ENCODE measurements at places on chromosomes 7 and 10. TPM values are rescaled to one million over a fixed set of nuclear protein-coding genes. Genes with fewer than 3 reads are reported as not detected.

SYT15 gene
- 1.2 TPM for total RNA-seq

GNAI1 gene
- total RNA-seq: 2.4 TPM

ZNF853 gene
- 0.25 TPM for total RNA-seq

AKR1C1 gene
- 3.0 TPM for total RNA-seq

RSPH10B gene
- total RNA-seq: not detected

TMEM196 gene
- not detected for total RNA-seq

KEL gene
- 0.44 TPM for total RNA-seq

TIMM23B gene
- total RNA-seq: 29.2 TPM

CALML3 gene
- total RNA-seq: not detected

- H3K27me3 ChIP-seq: no peaks in the 10 kb centered on the region
- no peak for DNase-seq
- H3K36me3 ChIP-seq: no peaks in the 10 kb centered on the region
- H3K4me3 ChIP-seq: no peak overlapping the region
Observed at GRCh38 chr7:128100225-128100948, 69.2 kb upstream of the LRRC4 start.

DNA sequence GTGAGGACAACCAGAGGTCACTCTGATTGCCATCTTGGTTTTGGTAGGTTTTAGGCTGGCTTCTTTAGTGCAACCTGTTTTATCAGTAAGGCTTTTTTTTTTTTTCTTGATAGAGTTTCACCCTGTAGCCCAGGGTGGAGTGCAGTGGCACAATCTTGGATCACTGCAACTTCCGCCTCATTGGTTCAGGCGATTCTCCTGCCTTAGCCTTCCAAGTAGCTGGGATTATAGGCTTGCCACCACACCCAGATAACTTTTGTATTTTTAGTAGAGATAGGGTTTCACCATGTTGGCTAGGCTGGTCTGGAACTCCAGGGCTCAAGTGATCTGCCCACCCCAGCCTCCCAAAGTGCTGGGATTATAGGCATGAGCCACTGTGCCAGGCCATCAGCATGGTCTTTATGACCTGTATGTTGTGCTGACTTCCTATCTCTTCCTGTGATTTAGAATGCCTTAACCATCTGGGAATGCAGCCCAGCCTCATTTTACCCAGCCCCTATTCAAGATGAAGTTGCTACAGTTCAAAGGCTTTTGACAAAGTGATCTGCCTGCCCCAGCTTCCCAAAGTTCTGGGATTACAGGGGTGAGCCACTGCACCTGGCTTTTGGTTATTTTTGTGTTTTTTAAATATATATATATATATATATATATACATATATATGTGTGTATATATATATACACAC is 7.0 kb upstream of the ZNF425 start:
- peaks cover 15% of the 10 kb centered on the region for H3K36me3 ChIP-seq
- H3K27ac ChIP-seq: no peak overlapping the region

- no peak overlapping the region for H3K4me3 ChIP-seq
- H3K4me1 ChIP-seq: no peaks in the 10 kb centered on the region
- no peaks in the 10 kb centered on the region for H3K27me3 ChIP-seq
- H3K36me3 ChIP-seq: no peaks in the 10 kb centered on the region
- no peak for DNase-seq
Observed at GRCh38 chr10:22978918-22979317, 51.1 kb downstream of the ARMC3 start.

GRCh38 chr7:33471636-33472242 is 342.4 kb downstream of the BBS9 start:
- H3K4me1 ChIP-seq: no peaks in the 10 kb centered on the region
- no peaks in the 10 kb centered on the region for H3K27me3 ChIP-seq
- no peak overlapping the region for H3K27ac ChIP-seq
- no peaks in the 10 kb centered on the region for H3K36me3 ChIP-seq

- H3K36me3 ChIP-seq: no peaks in the 10 kb centered on the region
- no peak overlapping the region for H3K27ac ChIP-seq
- H3K4me1 ChIP-seq: no peaks in the 10 kb centered on the region
Observed at GRCh38 chr7:47299496-47299895, 282.4 kb downstream of the TNS3 start.

- H3K27ac ChIP-seq: no peak overlapping the region
- H3K4me3 ChIP-seq: no peak overlapping the region
- no peaks in the 10 kb centered on the region for H3K36me3 ChIP-seq
Observed at GRCh38 chr10:1600861-1601260, 136.5 kb downstream of the ADARB2 start.

GRCh38 chr7:25314731-25315267 is 86.5 kb upstream of the NPVF start:
- H3K27me3 ChIP-seq: peaks cover 5% of the 10 kb centered on the region
- no peak for DNase-seq
- H3K36me3 ChIP-seq: no peaks in the 10 kb centered on the region

GRCh38 chr7:74475243-74475986 is 21.7 kb downstream of the GTF2IRD1 start:
- H3K4me3 ChIP-seq: no peak overlapping the region
- no peaks in the 10 kb centered on the region for H3K4me1 ChIP-seq
- H3K27me3 ChIP-seq: no peaks in the 10 kb centered on the region
- H3K27ac ChIP-seq: no peak overlapping the region

GRCh38 chr7:28479507-28479947 is 67.2 kb downstream of the CREB5 start:
- H3K4me3 ChIP-seq: no peak overlapping the region
- no peak for DNase-seq
- no peaks in the 10 kb centered on the region for H3K4me1 ChIP-seq
- H3K36me3 ChIP-seq: no peaks in the 10 kb centered on the region

GRCh38 chr10:44411251-44411650 is 26.4 kb upstream of the CXCL12 start:
- H3K27ac ChIP-seq: no peak overlapping the region
- DNase-seq: no peak
- H3K27me3 ChIP-seq: no peaks in the 10 kb centered on the region
- H3K4me1 ChIP-seq: no peaks in the 10 kb centered on the region
- H3K36me3 ChIP-seq: no peaks in the 10 kb centered on the region

DNA sequence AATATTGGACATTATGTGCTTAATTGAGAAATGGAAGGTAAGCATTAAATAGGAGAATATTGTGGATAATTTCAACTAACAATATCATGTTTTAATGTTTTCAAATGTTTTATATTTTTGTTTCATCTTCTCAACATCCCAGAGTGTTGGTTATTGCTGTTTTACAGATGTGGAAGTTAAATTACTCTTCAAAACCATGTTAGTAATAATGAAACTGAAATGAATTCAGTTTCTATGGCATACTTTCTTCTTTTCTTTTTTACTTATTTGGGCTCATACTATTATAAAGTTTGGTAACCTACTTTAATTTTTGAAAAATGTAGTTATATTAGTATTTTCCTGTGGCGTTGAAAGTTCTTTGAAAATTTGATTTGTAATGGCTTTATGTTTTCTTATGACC is 4.2 kb downstream of the GLRX3 start:
- H3K27ac ChIP-seq: no peak overlapping the region
- no peaks in the 10 kb centered on the region for H3K27me3 ChIP-seq
- H3K4me3 ChIP-seq: no peak overlapping the region

- H3K27me3 ChIP-seq: no peaks in the 10 kb centered on the region
- H3K27ac ChIP-seq: no peak overlapping the region
- no peaks in the 10 kb centered on the region for H3K36me3 ChIP-seq
- H3K4me1 ChIP-seq: no peaks in the 10 kb centered on the region
- no peak overlapping the region for H3K4me3 ChIP-seq
- no peak for DNase-seq
Observed at GRCh38 chr7:67858931-67859330, 862.3 kb downstream of the TYW1 start.

DNA sequence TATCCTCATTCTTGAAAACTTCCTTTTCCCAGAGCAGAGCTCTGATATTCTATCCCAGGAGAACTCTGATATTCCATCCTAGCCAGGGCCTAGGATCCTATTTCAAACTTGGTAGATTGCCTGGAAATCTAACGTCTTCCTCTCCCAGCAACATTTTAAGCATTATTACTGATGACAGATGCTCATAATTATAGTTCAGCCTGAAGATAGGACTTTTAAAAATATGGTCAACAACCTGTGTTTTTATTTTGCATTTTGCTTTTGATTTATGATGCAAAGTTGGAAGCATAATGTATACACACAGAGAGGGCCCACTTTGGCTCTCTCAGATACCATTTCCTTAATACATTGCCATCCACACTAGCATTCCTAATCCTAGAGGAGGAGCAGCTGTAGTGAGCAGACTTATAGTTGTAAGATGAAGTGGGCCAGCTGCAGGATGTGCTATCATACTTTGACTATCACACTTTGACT is 457.4 kb upstream of the TPK1 start:
- H3K4me1 ChIP-seq: no peaks in the 10 kb centered on the region
- H3K36me3 ChIP-seq: no peaks in the 10 kb centered on the region
- H3K27me3 ChIP-seq: no peaks in the 10 kb centered on the region
- no peak overlapping the region for H3K4me3 ChIP-seq

GRCh38 chr10:14736043-14736442 is 38.7 kb downstream of the FAM107B start:
- H3K4me1 ChIP-seq: no peaks in the 10 kb centered on the region
- H3K4me3 ChIP-seq: no peak overlapping the region
- no peaks in the 10 kb centered on the region for H3K36me3 ChIP-seq
- no peak overlapping the region for H3K27ac ChIP-seq
- no peaks in the 10 kb centered on the region for H3K27me3 ChIP-seq

DNA sequence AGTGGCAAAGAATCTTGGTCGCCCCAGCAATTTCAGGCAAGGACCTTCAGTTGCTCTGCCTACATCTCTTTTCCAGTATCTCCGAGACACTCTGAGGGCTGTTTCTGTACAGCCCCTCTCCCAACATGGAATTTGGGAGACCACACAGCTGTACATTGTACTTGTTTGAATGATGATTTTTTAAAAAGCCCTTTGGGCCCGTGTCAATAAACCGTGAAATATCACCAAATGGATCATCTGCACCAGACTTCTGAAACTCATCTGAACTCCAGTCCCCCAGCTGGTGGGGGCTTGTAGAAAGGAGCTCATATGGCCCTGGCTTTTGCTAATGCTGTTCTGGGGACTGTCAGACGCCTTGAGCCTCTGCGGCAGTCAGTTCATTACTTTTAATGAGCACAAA is 374.9 kb downstream of the BBS9 start:
- H3K27me3 ChIP-seq: no peaks in the 10 kb centered on the region
- no peaks in the 10 kb centered on the region for H3K4me1 ChIP-seq
- no peak overlapping the region for H3K27ac ChIP-seq
- no peak for DNase-seq

- no peak for DNase-seq
- no peak overlapping the region for H3K4me3 ChIP-seq
- no peaks in the 10 kb centered on the region for H3K36me3 ChIP-seq
Observed at GRCh38 chr7:106047818-106048705, 64.0 kb downstream of the SYPL1 start.

DNA sequence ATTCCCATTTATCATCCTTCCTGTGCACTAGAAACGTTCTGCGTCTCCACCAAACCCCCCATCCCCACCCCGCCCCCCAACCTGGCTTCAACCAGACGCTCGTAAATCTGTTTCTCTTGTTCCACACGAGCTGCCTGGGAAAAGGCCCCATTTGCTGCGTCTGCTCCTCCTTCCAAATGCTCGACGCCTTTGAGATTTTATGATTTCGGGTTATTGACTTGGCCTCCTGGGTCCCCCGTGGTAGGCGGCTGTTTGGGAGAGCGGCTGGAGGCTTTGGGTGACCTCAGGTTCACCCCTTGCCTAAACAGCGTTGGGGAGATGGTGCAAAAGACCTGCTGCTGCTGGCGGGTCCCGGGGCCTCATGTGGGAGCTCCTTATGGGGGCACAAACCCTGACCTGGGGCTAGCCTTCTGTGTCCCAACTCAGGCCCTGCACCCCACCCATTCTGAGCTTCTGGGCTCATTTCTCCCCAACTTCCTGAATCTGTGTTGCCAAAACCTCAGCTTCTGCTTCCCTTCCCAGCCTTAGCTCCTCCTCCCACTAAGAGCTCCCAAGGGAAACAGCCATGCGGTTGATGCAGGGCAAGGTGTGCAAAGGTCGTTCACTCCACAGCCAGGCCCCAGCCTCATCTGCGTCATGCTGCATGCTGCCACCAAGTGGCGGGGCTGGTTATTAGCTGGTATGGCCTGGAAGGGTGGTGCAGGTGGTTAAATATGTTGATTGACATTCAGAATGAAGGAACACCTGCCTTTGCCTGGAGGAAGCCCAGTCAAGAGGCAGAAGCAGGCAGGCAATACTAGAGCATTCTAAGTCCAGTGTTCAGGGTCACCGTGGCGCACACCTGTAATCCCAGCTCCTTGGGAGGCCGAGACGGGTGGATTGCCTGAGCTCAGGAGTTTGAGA is 49.1 kb upstream of the ELN start:
- no peaks in the 10 kb centered on the region for H3K4me1 ChIP-seq
- no peak overlapping the region for H3K27ac ChIP-seq

DNA sequence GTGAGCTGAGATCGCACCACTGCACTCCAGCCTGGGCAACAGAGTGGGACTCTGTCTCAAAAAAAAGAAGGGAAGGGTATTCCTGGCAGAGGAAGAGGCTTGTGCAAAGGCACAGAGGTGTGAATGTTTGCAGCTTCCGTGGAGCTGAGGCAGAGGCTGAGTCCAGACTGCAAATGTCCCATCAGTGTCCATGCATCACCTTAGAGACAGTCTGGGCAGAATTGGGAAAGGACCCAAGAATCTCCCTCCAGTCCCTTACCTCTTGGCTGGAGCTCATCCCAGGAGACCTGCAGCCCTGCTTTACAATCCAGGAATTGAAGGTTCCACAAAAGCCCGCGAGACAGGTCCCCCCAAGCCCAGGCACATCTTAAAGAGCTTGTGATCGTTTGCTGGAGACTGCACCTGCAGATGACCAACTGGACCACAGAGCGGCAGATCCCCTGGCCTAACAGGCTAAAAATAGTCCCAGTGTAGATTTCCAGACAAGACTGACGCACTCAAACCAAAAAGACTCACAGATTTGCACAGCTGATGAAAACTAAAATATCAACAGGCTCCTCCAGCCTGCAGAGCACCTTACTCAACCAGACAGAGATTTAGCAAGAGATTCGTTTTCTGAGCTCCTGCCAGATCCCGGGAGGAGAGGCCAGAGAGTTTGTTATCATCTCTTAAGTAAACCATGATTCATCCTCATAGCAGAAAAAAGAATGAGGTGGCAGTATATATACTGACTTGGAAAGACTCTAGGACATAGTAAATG is 22.9 kb upstream of the NANOS1 start:
- no peaks in the 10 kb centered on the region for H3K36me3 ChIP-seq
- H3K27me3 ChIP-seq: no peaks in the 10 kb centered on the region
- no peak for DNase-seq
- H3K27ac ChIP-seq: no peak overlapping the region
- H3K4me1 ChIP-seq: no peaks in the 10 kb centered on the region

DNA sequence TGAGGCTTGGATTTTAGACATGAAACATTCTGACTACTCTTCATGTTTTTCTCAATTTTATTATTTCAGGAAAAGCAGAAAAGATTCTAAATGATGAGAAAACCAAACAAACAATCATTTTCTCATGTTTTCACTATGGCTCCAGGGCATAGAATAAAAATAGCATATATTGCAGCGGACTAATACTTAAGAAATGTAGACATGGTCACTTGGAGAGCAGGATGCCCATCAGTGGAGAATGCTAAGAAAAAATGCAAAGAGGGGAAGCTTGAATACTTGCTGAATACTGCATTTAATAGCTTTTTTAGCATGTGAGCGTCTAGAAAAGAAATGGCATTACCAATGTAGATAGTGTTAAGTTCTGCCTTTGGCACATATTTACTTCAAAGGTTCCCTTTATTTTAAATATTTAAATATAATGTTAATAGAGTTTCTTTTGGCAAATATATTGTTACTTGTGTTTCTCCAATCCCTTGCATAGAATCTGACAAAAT is 107.9 kb downstream of the PPP1R17 start:
- no peak overlapping the region for H3K27ac ChIP-seq
- no peaks in the 10 kb centered on the region for H3K4me1 ChIP-seq
- no peaks in the 10 kb centered on the region for H3K36me3 ChIP-seq
- H3K4me3 ChIP-seq: no peak overlapping the region
- DNase-seq: no peak
